ENCODE measurements at places on chromosomes 5 and 9.

DNA sequence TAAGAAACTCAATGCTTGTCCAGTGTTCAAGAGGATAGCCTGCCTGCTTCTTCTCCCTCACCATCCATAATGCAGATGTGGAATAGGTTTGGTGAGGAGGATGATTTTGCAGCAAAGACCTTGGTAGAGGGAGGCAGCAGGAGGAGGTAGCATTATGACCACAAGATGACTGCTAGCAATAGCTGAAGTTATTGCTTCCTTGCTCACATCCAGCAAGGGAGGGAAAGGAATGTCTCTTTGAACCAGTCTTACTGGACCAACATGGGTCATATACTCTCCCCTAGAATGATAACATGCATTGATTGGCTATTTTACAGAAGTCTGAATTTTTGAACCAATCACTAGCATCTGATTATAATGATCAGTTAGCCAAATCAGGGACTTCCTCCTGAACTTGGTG lies 607.6 kb downstream of the EBF1 start:
- DNase-seq = no peak

DNA sequence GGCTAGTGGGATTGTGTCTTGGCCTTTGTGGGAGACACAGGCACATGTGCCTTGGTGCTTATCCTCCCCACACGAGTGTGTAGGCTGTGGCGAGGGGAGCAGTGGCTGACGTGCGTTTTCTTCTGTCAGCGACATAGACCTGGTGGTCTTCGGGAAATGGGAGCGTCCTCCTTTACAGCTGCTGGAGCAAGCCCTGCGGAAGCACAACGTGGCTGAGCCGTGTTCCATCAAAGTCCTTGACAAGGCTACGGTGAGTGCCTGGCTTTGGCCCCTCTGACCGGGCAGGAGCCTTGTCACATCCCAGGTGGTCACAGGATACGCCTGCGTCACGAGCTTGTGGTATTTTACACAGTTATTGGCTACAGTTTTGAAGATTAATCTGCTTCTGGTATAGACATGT lies 26.4 kb downstream of the TENT4A start:
- DNase-seq = no peak

DNA sequence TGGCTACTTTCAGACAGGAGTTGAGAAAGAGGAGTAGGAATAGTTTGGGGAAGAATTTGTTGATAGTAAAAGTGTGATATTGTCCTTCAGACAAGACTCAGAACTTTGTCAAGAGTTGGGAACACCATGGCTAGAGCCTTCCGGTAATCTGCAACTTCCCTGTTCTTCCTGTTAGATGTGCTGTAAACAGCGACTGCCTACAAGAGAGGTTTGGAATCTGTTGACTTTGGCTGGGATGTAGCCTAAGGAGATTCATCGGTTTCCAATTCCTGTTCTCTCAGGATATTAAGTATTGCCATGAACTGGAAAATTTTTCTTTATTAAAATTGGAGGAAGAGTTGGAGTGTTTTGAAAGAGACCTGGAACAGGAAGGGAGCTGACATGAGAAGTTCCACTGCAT lies 43.9 kb downstream of the ARHGAP26 start:
- no peak for DNase-seq

GRCh38 chr5:111998871-111999270 lies 241.9 kb upstream of the NREP start:
- DNase-seq = no peak

GRCh38 chr5:180338001-180338707 lies 15.0 kb downstream of the GFPT2 start:
- DNase-seq = no peak

- no peak for DNase-seq
Observed at GRCh38 chr5:2666081-2666480, 85.4 kb downstream of the IRX2 start.

GRCh38 chr9:5586391-5586802 lies 42.5 kb upstream of the RIC1 start:
- peak; percentile 20 for DNase-seq

DNA sequence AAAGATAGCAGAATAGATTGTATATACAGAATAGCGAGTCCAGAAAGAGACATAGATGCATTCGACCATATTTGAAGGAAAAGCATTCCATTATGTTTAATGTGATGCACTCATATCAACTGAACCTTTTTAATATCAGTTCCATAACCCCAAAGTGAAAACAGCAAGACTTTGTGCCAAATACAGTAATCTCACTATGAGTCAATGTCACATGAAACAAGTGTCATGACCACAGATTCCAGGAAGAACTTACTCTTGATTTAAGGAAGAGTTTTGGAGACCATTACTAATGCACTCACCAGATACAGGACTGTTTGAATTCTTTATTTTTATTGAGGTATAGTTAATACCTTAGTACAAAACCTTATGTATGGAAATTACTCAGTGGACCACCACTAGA lies 220.5 kb downstream of the SH3GL2 start:
- no peak for DNase-seq

DNA sequence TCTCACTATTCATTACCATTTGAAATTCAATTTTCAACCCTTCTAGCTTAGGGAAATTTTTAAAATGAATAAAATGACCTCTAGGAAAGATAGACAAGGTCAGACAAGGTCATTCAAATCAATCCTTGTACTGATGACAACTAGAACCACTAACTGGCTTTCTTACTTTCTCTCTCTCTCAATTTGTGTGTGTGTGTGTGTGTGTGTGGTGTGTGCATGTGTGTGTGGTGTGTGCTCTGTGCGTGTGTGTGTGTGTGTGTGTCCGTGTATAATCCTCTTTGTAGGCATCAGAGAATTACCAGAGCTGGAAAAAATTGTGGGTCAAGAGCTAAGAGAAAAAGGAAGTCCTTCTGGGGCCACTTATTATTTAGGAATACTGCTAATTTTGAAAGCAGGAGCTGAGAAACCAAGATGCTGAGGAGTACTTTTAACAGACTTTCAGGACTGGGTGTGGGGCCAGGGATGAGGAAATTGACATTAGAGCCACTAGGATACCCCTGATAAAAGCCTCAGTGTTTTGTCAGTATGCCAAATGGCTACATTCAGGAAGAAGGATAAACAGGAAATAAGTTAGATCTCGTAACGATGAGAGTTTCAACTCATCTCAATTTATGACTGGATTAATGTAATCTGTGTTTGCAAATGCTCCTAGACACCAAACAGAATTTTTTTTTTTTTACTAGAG lies 723.3 kb downstream of the CETN3 start:
- DNase-seq = no peak

DNA sequence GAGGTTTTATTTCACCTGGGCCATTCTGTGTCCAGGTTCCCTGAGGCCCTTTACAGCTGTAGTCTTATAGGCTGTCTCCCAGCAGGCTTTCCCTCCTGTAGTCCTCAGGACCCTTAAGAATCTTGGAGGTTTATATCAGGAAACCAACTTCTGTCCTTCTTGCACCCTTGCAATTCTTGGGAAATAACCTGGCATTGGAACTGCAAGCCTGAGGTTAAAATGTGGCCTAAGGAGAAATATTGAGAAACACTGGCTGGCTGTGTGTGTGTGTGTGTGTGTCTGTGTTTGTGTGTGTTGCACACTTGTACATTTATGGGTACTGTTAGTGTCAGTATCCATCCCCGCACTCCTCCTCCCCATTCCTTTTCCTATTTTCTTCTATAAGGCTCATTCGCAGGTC lies 168.9 kb downstream of the PAPPA start:
- DNase-seq = no peak

DNA sequence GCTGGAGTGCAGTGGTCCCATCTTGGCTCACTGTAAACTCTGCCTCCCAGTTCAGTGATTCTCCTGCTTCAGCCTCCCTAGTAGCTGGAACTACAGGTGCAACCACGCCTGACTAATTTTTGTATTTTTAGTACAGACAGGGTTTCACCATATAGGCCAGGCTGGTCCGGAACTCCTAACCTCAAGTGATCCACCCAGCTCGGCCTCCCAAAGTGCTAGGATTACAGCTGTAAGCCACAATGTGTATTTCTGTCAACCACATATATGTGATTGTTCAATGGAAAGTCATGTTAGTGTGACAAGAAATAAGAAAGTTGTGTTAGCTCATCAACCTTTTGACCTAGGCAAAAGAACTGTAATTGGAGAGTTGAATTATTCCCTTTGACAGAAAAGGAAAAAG lies 677.1 kb upstream of the CHD1 start:
- DNase-seq = no peak

GRCh38 chr5:851553-851952 lies 767 bp upstream of the ZDHHC11 start:
- no peak for DNase-seq

DNA sequence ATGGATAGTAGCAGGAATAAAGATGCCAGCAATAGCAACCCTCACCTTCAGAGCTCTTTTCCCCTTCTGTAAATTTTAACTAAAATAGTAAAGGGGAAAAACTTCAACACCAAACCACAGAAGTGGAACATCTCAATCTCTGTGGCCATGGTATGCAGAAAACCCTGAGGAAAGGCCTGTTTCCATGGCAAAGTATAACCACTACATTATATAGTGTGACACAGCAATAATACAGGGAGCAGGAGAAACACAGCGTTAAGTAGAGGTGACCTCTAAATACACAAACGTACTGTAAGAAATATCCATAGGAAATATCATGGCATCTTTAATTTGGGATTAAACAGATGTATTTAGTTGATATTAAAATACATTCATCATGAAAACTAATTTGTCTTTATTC lies 106.4 kb downstream of the SLC24A2 start:
- no peak for DNase-seq

- no peak for DNase-seq
Observed at GRCh38 chr9:129182625-129183494, 4.8 kb upstream of the IER5L start.

DNA sequence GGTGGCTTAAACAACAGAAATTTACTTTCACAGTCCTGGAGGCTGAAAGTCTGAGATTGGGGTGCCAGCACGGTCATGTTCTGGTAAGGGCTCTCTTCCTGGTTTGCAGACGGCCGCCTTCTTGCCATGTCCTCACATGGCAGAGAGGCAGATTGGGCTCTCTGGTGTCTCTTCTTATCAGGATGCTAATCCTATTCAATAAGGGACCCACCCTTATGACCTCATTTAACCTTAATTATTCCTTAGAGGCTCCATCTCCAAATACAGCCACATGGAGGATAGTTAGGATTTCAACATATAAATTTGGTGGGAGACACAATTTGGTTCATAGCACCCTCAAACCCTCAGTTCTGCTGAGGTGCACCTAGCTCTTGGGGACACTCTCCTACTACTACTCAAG lies 180.4 kb downstream of the DAB2IP start:
- no peak for DNase-seq

- DNase-seq = no peak
Observed at GRCh38 chr5:83740741-83741140, 20.1 kb upstream of the HAPLN1 start.
